ENCODE measurements at places on chromosomes 3 and 15.

DNA sequence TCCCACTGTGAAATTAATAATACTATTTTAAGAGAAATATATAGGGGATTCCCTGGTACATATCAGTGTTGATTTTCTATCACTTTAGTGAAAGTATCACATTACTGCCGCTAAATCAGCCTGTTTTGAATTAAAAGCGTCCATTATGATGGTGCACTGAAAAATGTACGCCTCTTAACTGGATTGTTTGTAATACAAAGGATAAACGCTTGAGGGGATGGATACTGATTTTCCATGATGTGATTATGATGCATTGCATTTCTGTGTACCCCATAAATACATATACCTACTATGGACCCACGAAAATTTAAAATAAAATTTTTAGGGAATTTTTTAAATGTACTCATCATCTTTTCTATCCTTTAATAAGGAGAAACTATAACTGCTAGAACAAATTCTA is 478.6 kb downstream of the MAGI1 start:
- no peak for DNase-seq

GRCh38 chr15:81560405-81560804 is 186.4 kb upstream of the TMC3 start:
- DNase-seq: no peak

DNA sequence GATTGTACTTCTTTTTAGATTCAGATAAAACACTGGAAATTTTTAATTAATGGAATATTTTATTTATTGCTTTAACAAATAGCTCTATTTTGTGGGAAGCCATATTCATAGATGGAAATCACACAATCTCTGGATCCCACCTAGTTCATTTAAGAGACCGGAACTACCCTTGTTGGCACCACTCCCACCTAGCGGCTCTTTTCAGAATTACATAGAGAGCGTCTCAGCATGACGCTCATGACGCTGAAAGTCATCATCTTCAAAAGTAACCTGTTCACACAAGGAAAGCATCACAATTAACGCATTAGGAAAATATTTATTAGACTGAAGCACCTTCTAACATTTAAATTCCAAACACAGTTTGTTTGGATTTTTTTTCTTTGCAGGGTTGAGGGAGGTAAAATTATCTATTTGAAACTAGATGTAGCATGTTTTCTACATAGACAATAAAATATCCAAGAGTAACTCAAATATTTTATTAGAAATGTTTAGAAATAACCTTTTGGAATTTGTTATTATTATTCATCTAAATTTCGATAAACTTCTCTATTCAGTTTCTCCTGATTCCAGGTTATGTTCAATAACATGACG is 214.9 kb upstream of the ARRDC4 start:
- no peak for DNase-seq

DNA sequence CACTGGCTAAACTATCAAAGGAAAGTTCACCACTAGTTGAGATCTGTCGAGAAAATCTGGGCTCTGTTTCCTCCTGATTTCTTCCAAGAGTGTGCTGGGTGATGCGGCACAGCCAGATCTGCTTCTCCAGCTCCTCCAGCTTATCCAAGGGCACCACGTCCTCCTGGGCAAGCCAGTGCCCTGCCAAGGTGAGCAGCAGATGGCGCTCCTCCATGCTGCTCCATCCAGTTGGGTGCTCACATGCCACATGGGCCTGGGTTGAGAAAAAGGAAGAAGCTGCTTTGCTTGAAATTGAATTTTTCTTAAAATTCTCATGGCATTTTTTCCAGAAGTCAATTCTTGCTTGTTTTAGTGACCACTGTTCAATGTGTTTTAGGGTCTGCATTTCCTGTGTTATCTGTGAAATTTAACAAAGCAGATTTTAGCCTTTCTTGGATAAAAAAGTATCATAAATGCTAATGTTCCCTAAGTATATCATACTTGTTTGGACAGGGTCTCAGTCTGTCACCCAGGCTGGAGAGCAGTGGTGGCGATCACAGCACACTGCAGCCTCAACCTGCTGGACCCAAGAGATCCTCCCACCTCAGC is 47.3 kb downstream of the EIF3J start:
- peak; percentile 30 for DNase-seq

DNA sequence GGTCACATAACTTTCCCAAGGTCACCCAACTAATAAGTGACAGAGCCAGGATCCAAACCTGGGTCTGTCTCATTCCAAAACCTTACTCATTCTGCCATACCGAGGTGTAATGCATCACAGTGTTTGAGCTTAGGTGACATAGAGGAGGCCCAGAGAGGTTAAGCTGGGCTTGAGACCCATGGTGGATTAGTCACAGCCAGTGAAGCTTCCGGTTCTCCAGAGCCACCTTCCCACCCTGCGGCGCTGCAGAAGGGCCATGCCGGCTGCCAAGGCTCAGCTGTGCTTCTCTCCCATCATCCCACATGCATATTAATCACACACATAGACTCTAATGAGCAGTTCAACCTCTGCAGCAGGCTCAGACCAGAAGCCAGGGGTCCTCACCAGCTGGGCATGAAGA is 42.2 kb downstream of the SPSB4 start:
- DNase-seq: no peak

- DNase-seq: no peak
These were observed 109.0 kb downstream of the TLE3 start for GRCh38 chr15:69988541-69989225.

DNA sequence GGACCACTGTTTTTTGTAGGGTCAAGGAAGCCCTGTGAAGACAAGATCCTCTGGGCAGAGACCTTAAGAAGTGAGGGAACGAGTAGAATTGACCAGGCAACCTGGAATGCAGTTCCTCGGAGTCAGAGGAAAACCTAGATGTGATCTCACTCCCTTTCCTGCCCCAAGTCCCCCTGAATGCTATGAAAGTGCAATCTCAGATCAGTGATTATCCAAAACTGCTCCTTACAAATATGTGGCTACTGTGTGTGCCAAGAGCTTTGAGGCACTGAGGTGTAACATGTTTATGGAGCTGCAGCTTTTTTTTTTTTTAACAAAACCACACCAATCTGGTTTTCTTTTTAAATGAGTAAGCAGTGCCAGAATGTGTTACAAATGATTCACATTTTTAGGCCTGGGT is 35.8 kb downstream of the THSD4 start:
- DNase-seq: no peak

- no peak for DNase-seq
These were observed at the start of gene PSTPIP1 for GRCh38 chr15:76994971-76995945. Gene PSTPIP1 (plus strand): TSS chr15:76995126. CDS start chr15:76995574, 448 bp downstream.

DNA sequence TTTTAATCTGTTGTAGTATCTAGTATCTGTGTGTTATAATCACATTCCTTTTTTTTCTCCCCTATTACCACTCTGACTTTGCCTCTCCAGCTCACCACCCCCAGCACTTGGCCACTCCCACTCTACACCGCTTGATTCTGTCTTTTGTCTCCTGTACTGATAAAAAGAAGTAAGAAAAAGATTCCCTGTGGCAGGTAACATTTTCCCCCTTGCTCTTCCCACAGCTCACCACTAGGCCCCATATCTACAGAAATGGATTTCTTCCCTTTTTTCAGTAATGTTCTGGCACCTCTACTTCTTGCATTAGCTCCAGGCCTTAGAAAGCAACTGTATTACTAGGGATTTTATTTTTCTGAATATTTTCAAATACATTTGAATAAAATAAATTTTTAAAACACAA is 25.6 kb downstream of the KCNH8 start:
- DNase-seq: no peak

GRCh38 chr3:46946416-46946815 is 30.1 kb downstream of the CCDC12 start:
- DNase-seq: no peak

GRCh38 chr3:160486459-160486869 is 36.9 kb upstream of the TRIM59 start:
- no peak for DNase-seq

DNA sequence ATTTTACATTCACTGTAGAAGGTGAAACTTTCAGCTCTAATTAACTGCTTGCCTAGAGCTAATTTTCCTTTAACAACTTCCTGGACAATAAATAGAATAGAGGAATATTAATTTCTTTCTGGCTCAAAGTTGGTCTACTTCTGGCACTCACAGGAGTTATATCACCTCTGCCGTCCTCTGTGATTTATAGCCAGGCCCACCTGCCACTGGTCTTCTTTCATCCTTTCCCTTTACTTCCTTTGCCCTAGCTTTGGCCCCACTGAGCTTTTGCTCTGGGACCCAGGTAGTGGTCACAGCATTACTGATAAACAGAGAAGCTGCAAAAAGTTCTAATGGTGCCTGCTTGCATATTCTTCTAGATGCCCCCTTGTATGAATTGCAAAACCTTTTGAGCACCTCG is 49.3 kb upstream of the ABHD10 start:
- DNase-seq: no peak

GRCh38 chr3:132550579-132551305 is 46.3 kb upstream of the ACKR4 start:
- DNase-seq: no peak

DNA sequence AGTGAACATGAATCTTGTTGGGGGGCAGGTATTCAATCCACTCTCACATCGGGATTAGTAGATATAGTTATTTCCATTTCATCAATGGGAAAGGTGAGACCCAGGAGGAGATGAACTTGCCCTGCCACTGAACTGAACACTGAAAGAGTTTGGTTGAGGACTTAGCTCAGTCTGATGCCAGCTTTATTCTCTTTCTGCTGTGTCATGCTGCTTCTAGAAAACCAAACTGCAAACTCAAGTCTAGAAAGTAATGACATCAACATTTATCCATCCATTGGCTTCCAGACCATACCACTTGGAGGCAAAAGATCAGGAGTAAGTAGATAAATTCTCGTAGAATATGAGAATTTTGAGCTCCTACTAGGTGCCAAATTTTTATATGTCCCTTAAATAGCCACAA is 288.0 kb upstream of the CTNNB1 start:
- DNase-seq: no peak

DNA sequence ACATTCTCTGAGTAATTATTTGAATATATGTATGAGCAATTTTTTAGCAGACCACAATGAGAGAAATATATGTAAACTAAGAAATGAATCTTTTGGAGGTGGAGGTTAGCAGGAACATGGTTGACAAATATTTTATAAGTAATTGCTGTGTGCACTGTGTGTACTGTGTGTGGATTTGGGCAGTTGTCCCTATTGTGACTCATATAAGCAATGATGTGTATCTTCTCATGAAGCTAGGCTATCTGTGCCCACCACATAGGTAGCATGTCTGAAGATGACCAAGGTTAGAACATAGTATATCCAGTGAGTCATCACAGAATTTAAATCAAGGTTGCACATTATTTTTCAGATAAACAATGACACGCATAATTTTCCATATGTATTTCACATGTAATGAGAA is 713.9 kb upstream of the GBE1 start:
- no peak for DNase-seq

- DNase-seq: no peak
These were observed 165.3 kb downstream of the SHQ1 start for GRCh38 chr3:72682936-72683452.

GRCh38 chr3:55721716-55722484 is 234.8 kb upstream of the WNT5A start:
- no peak for DNase-seq

DNA sequence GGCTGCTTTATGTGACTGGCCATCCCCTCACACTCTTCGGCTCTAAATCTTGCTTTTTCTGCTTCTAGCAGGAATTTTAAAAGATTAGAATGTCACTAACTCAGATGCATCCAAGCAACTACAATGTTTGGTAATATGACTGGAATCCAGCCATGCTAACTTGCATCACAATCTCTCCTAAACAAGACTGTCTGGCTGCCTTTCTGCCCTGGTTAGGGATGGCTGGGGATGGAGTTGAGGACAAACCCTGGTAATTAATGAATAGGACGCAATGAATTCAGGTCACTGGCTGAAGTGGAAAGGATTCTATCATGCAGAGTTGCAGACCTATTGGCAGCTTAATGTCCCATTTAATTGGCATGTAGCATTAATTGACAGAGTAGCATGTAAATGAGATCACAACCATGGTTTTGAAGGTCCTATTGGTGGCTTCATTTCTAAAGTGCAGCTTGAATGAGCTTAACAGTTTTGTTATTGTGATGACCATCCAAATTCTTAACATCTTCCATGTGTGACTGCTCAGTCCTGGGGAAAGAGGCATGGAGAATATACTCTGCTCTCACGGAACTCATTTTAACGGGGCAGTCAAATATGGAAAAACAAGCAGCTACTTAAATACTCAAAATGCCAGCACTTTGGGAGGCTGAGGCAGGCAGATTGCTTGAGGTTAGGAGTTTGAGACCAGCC is 21.7 kb downstream of the NMNAT3 start:
- DNase-seq: no peak

DNA sequence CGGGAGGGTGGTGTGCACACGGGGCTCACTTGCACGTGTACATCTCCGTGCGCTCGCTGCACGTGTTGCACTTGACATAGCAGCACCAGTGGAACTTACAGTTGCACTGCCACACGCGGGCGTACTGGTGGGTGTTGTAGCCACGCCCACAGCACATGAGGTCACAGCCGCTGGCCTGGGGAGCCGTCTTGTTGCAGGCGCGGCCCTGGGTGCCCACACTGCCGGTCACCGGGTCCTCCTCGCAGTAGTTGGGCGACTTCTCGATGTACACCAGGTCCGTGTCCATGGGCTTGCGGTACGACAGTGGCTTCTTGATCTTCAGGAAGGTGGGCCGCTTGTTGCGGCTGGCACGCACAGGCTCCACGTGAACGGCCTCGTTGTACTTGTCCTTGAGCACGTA is 61.0 kb downstream of the WNT7A start:
- DNase-seq: no peak

GRCh38 chr3:174775603-174776002 is 83.5 kb upstream of the NAALADL2 start:
- DNase-seq: no peak

DNA sequence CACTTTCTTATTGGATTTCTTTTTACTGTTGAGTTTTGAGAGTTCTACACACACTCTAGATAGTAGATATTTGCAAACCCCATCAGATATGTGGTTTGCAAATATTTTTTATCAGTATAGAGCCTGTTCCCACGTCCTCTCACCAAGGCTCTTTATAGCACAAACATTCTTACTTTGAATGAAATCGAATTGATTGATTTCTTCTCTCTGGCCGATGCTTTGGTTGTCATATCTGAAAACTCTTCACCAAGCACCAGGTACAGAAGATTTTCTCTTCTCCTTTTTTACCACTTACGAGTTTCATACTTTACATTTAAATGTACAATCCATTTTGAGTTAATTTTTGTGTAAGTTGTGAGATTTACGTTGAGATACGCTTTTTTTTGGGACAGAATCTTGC is 163.4 kb downstream of the PTPRG start:
- DNase-seq: no peak

- DNase-seq: no peak
These were observed 319.4 kb upstream of the MDFIC2 start for GRCh38 chr3:70631716-70632307.

- DNase-seq: no peak
These were observed 67.4 kb downstream of the CORO2B start for GRCh38 chr15:68646156-68646555.

GRCh38 chr3:65785065-65785645 is 253.6 kb downstream of the MAGI1 start:
- DNase-seq: no peak

- no peak for DNase-seq
These were observed 235.5 kb downstream of the OPA1 start for GRCh38 chr3:193828477-193828876.

- DNase-seq: no peak
These were observed 112.4 kb downstream of the ADAMTSL3 start for GRCh38 chr15:83766339-83766738.

GRCh38 chr3:183629546-183630301 is 5.7 kb upstream of the KLHL24 start:
- DNase-seq: no peak

All from stimulated activated CD8-positive, alpha-beta memory T cell treated with anti-CD3 and anti-CD28 coated beads, Interleukin-2, amount 100 ng/mL, for 1 hour (primary cell).